ENCODE measurements at places on chromosomes 16 and 17.
A peak's percentile ranks its signal among the peaks of the same experiment; 100 is the strongest.

DNA sequence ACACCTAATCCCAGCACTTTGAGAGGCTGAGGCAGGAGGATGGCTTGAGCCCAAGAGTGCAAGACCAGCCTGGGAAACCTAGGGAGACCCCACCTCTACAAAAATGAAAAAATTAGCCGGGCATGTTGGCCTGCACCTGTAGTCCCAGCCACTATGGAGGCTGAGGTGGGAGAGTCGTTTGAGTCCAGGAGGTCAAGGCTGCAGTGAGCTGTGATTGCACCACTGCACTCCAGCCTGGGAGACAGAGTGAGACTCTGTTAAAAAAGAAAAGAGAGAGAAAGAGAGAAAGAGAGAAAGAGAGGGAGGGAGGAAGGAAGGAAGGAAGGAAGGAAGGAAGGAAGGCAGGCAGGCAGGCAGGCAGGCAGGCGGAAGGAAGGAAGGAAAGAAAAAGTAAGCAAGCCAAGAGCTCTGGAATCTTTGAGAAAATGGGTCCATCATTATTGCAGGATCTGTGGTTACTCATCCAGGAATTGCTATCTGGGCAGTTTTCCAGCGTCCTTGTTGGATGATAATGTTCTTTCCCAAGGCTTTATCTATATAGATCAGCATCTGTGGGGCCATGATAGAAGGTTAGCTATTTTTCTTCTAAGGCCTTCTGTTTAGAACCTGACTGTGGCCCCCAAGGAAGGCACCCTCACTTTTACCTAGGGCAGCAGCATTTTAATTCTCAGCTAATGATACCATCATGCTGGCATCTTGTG lies 533.2 kb upstream of the CDH5 start:
- peak; percentile 32 for DNase-seq

- no peak for DNase-seq
These were observed 1675.1 kb downstream of the TP53TG3F start for GRCh38 chr16:35134471-35134870.

- DNase-seq: no peak
These were observed 88.4 kb downstream of the RTN4RL1 start for GRCh38 chr17:1936766-1937165.

DNA sequence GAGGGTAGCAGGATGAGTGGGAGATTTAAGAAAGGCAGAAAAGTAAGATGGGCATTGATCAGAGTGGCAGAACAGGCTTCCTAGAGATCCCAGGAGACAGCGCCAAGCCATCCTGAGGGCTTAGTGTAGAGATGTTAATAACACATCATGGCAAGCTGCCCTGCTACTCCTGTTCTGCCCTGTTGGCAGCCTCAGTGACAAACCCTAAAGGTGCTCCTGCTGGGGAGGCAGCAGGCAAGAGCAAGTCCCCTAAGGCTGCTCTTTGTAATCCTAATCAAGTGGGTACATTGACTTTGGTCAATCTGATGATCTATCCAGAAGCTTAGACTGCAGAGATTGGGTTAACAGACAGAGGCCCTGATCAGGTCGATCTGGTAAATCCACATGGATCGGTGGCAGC lies 16.3 kb downstream of the ANKFN1 start:
- DNase-seq: no peak

GRCh38 chr17:5118219-5118618 lies 2.4 kb downstream of the USP6 start:
- no peak for DNase-seq

GRCh38 chr16:68884861-68885720 lies 41.8 kb downstream of the TANGO6 start:
- DNase-seq: no peak

DNA sequence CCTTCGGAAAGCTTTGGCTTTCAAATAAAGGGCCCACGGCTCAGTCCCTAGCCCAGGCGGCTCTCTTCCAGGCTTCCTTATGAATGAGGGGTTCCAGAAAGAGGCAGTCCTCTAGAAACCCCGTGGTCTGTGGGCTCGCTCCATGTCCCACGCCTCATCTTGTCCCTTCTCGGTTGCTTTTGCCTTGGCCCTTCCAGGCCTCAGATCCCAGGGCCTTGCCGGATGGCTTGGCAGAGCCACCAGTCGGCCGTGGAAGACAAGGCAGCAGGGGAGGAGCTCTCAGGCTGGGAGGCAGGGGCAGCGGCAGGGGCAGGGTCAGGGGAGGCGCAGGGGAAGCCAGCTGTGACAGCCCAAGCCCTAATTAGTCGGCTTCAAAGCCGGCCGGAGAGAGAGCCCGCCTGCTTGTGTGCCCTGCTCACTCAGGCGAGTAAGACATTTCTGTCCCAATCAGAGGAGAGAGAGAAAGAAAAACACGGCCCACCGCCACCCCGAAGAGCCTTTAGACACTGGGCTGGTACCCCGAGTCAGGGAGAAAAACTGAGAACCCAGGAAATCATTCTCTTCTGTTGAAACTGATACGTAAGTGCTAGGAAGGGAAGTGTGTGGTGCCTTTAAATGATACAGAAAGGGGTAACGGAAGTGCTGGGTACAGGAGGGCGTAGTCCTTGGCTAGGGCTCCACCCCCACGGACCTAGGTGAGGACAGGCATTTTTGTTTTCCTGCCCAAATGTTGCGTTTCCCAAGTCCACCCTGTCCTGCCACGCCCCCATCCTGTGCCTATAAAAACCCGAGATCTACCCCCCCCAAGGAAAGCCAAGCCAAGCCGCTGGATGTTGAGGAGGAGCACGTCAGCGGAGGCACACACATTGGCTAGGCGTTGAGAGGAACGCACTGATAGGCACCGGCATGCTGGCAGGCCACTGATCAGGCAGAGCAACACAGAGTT lies 27.8 kb upstream of the MEIOC start:
- no peak for DNase-seq

DNA sequence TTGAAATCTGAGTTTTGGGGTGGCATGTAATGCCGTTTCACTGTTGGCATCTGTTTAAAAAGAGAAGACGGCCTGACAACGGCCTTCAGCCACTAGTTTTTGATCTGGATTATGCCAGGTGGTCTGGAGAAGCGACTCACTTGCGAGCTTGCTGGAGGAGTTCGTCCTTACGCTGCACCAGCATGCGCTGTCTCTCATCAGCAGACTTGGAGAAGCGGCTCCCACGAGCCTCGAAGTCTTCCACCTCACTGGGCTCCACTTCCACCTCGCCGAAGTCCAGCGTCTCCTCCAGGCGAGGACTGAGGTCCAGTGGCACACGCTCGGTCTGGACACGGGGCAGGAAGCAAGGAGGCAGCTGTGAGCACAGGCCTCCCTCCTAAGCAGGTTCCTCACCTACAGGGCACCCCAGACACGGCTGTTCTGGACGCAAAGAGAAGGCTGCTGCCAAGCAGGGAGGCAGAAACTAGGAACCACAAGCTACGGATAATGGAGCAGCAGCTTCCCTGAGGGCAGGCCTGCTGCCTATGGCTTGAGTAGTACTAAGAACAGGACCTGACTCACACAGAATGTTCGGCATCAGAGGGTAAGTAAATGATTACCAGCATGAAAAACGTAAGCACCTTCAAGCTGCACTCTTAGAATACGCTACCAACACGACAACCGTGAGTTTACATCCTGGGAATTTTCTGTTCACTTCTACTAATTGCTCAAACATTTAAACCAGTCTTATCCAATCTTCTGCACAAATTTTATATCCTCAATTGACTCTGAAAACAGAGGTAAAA lies 61.4 kb downstream of the AMFR start:
- no peak for DNase-seq

All from muscle of back (tissue), 13 donors.